Stimulated activated CD8-positive, alpha-beta memory T cell treated with anti-CD3 and anti-CD28 coated beads, Interleukin-15, amount 100 ng/mL, for 24 hours (primary cell): ENCODE measurements at places on chromosomes 16 and 17.

DNA sequence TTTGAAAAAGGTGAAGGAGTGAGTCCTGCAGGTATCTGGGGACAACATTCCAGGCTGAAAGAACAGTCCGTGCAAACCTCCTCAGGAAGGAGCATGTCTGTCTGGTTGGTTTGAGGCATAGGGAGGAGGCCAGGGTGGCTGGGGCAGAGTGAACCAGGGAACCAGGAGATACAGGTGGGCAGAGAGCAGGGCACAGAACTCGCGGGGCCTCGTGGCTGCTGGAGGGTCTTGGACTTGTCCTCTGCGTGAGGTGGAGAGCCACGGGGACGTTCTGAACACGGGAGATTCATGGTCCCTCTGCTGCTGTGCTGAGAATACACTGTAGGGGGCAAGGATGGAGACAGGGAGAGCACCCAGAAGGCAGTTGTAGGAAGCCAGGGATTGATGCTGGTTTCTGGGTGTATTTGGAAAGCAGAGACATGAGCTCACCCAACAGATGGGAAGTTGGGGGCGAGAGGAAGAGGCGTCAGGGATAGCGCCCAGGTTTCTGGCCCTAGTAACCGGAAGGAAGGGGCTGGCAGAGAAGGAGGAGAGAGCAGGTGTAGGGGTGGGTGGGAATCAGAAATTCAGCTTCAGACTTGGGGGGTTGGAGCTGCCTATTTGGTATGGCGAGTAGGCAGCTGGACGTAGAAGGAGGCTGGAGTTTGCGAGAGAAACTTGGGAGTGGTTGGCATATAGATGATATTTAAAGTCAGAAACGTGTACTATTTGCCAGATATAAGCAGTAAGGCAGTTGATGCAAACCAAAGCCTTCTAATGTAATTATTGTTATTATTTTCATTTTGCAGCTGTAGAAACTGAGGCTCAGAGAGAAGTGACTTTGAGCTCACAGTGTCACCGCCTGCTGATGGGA is at the start of gene CCL17:
CCL17 (plus strand) TSS at position 803 of the 853 bp plus-strand sequence. CDS start 9,166 bp downstream, outside the sequence.
- DNase-seq, result no peak

GRCh38 chr16:81680444-81681275 is 98.4 kb upstream of the PLCG2 start:
- no peak for DNase-seq

DNA sequence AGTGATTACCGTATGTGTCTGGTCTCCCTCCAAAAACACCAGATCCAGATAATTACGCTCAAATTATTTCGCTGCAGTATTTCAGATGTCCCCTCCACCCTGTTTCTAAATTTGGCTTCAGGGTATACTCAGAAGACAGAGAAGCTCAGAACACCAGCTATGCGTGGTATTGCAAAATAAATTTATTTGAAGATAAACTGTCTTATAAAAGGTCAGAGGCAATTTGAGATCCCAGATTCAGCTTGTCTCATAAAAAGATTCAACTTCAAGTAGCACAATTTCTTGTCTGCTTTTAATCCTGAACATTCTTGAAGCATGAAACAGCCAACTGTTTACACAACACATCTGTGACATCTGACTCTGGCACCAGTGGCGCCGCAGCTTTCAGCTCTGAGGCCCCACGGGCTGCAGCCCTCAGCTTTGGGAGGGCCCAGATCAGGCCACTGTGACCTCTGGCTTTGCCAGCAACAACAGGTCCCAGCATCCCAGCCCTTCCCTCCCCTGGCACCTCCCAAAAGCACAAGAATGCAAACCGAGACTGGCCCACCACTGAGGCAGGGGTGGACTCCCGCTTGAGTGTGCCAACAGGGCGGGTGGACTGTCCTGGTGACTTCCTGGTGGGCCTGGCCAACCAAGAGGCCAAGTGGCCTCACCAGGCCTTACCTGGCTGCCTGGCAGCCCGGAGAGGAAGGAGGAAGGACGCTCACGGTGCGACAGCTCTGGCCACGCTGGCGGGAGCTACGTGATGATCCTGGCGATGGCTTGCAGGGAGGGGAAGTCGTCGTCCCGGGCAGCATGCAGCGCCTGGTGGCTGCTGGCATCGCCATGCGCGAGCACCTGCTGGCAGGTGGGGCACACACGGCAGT is 8.0 kb downstream of the SYNGR3 start:
- no peak for DNase-seq

DNA sequence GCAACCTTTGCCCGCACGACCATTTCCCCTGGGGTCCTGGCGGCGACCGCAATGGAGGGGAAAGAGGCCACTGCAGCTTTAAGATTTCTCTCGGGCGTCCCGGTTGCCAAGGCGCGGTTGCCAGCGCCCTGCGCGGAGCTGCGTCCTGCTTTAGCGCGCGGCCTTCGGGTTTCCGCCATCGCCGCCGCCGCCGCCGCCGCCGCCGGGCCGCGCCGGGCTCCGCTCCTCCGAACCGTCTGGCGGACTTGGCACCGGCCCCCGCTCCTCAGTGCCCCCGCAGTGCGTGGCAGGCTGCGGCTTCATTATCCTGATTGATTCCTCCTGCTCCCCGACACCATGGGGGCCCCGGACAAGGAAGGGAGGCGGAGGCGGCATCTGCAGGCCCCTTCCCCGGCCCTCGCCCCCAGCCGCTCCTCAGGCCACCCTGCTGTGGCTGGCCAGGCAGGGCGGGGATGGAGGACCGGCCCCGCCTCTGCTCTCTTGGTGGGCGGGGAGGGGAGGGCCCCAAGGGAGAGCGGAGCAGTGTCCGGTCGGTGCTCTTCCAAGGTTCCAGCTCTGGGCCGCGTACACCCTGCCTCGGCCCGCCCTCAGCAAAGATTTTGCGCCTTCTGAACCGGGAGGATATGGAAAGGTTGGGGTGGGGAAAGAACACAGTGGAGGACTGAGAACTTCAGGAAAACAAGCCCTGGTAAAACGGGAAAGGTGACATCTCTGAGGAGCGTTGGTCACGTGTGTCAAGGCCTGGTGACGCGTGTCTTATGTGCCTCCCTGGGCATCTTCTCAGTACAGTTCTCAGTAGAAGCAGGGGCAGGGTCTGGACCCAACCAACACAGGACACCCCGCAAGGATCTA is 34.0 kb downstream of the NEUROD2 start:
- DNase-seq, result no peak

- no peak for DNase-seq
Observed at GRCh38 chr16:86322806-86323205, 187.5 kb upstream of the FOXF1 start.

DNA sequence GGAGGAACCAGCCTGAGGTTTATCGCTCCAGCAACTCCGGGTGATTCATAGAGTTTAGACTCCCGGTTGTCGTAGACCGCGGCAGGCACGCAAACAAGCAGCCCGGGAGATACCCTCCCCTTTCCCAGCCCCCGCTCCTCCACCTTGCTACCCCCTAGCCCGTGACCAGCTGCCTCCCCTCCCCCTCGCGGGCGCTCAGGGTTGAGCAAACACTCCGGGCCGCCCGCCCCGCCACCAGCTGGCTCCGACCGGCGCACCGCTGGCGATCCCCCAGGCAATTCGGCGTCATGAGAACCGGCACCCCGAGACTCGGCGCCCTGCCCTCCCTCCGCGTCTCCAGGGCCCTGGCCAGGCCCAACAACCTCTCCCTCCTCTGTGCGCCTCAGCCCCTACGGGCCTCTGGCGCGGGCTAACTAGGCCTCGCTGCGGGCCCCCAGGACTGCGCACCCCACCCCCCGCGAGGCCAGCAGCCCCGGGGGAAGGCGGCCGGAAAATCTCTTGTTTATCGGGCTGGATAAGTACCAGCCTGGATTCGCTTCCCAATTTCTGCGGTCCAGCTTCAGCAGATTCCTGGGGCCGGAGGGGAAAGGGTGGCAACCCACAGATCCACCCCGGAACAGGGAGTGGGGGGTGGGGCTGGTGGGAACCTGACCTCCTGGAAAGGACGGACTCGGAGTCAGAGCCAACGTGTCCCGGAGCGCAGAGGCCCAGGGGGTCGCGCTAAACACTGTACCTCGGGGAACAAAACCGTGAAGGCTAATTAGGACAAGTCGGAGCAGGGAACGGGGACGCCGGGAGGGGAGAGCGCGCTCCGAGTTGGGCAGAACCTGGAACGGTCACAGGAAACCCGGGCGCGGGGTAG is 951 bp upstream of the GPRC5C start:
- DNase-seq, result no peak

GRCh38 chr16:89922477-89922883 is 662 bp upstream of the TUBB3 start:
- no peak for DNase-seq
